Fibroblast of lung (primary cell): ENCODE measurements at places on chromosomes 1 and 21. TPM values are rescaled to one million over a fixed set of nuclear protein-coding genes. Genes with fewer than 3 reads are reported as not detected.

Gene LIN28A
- total RNA-seq = not detected in 2 replicates

Gene CADM3
- 2.1 TPM in 1 of 2 replicates, not detected in the other for total RNA-seq

Gene LRRC38
- total RNA-seq = not detected in 2 replicates

Gene SMIM12
- total RNA-seq = 14.4 and 18.2 TPM in 2 replicates

Gene PROK1
- total RNA-seq = not detected in 2 replicates

Gene LCE2C
- total RNA-seq = not detected in 2 replicates

Gene POU3F1
- under 0.01 TPM in 1 of 2 replicates, not detected in the other for total RNA-seq

- no peak overlapping the region for H3K4me3 ChIP-seq
- no peaks in the 10 kb centered on the region for H3K36me3 ChIP-seq
- H3K27me3 ChIP-seq = no peaks in the 10 kb centered on the region
- H3K27ac ChIP-seq = no peak overlapping the region
- DNase-seq = no peak
- H3K4me1 ChIP-seq = no peaks in the 10 kb centered on the region
These were observed 120.5 kb downstream of the LACTBL1 start for GRCh38 chr1:22852144-22852655.

GRCh38 chr1:105632342-105633196 is 1423.9 kb upstream of the PRMT6 start:
- DNase-seq = no peak
- no peak overlapping the region for H3K27ac ChIP-seq
- no peaks in the 10 kb centered on the region for H3K36me3 ChIP-seq
- H3K27me3 ChIP-seq = no peaks in the 10 kb centered on the region

- no peak overlapping the region for H3K27ac ChIP-seq
- H3K36me3 ChIP-seq = no peaks in the 10 kb centered on the region
- no peak for DNase-seq
- H3K4me3 ChIP-seq = no peak overlapping the region
- no peaks in the 10 kb centered on the region for H3K27me3 ChIP-seq
These were observed 120.1 kb downstream of the USP25 start for GRCh38 chr21:15849927-15850326.

DNA sequence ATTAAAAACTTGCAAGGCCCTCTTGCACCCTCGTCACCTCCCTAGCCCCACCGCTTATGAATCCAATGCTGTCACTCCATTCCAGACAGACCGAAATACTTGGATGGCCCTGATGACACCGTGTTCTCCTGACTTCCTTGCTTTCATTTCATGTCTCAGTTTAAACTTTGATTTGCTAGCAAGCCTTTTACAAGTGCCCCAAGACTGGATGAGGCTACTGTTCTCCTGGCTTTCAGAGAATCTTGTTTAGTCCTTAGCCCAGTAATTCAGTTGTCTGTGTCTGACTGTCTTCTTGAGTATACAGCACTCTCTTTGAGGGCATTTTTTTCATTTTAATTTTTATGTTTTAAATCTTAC is 824 bp upstream of the IFI44L start:
- H3K36me3 ChIP-seq = no peaks in the 10 kb centered on the region
- no peak for DNase-seq
- H3K4me1 ChIP-seq = no peaks in the 10 kb centered on the region
- peak overlapping the region; percentile 33 for H3K27ac ChIP-seq
- no peaks in the 10 kb centered on the region for H3K27me3 ChIP-seq

GRCh38 chr21:40146216-40146837 is 279.1 kb downstream of the PCP4 start:
- no peak overlapping the region for H3K4me3 ChIP-seq
- no peak overlapping the region for H3K27ac ChIP-seq
- no peaks in the 10 kb centered on the region for H3K27me3 ChIP-seq
- DNase-seq = no peak
- H3K4me1 ChIP-seq = no peaks in the 10 kb centered on the region

DNA sequence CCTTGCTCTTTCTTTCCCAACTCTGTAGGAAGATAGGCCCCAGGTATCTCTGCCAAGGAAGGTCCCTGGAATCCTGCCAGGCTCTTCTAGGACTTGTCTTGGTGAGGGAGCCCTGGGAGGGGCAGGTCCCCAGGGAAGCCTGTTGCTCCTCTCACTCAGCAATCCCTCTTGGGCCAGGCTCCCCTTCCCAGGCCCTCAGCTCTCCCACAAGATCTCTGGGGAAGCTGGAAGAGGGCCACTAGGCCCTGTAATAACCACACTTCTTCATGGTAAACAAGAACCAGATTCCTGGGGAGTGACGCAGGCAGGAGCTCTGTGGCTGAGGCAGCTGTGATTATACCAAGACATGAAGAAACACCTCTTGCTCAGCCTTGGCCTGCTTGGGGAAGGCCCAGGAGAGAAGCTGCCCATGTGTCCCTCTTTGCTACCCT is 9.9 kb upstream of the MAPKAPK2 start:
- peak overlapping the region; percentile 81 for H3K27ac ChIP-seq
- DNase-seq = peak; percentile 100
- no peaks in the 10 kb centered on the region for H3K36me3 ChIP-seq
- no peak overlapping the region for H3K4me3 ChIP-seq
- no peaks in the 10 kb centered on the region for H3K27me3 ChIP-seq

- no peak overlapping the region for H3K4me3 ChIP-seq
- no peaks in the 10 kb centered on the region for H3K4me1 ChIP-seq
- no peaks in the 10 kb centered on the region for H3K27me3 ChIP-seq
These were observed 110.7 kb downstream of the SIPA1L2 start for GRCh38 chr1:232519186-232519585.

DNA sequence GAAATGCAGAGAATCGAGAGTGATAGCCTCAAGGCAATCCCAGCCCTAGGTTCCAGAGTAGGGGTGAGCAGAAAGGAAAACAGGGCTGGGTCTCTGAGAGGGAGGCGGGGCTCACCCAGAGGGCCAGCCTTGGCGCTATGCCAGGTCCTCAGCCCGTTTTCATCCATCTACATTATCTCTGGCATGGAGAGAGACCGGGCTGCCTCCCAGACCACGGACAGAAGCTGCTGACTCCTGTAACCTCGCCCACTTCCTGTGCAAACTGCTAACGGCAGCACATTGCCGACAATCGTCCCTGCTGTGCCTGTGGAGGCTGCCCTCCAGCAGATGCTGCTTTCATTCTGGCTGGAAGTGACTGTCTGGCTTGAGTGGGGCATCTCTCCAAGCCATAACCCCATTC is 569.1 kb downstream of the NPHP4 start:
- DNase-seq = no peak
- H3K4me1 ChIP-seq = no peaks in the 10 kb centered on the region
- no peaks in the 10 kb centered on the region for H3K36me3 ChIP-seq
- H3K27me3 ChIP-seq = no peaks in the 10 kb centered on the region

DNA sequence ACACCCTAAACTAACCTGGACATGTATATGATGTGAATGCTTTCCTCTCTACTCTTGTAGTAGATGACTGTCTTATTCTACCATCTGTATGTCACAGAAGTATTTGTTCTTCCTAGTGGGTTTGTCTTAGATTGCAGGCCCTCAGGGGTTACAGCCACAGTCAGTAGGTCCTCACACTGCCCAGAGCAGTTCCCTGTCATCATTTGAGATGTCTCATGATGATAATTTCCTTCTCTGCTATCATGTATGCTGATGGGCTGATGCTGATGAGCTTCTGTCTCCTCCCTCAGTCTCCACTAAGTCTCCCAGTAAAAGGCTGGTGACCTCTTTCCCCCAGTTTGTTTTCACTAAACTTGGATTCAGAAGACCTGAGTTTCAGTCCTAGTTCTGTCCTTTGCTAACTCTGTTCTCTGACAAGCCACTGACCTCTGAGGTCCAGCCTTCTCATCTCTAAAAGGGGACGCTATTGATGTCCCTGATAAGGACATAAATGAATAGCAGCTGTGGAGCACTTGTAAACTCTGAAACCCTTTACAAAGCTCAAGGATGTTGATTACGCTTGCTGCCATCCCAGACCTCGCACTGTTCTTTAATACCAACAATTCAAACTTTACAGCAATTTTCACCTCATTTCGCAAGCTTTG is 3.1 kb upstream of the ETV3 start:
- peaks cover 7% of the 10 kb centered on the region for H3K27me3 ChIP-seq
- H3K36me3 ChIP-seq = no peaks in the 10 kb centered on the region
- H3K4me3 ChIP-seq = no peak overlapping the region
- no peak for DNase-seq
- H3K27ac ChIP-seq = no peak overlapping the region

GRCh38 chr1:170174395-170174794 is 28.6 kb downstream of the NTMT2 start:
- no peaks in the 10 kb centered on the region for H3K27me3 ChIP-seq
- H3K27ac ChIP-seq = no peak overlapping the region
- no peaks in the 10 kb centered on the region for H3K4me1 ChIP-seq
- no peaks in the 10 kb centered on the region for H3K36me3 ChIP-seq
- no peak overlapping the region for H3K4me3 ChIP-seq

- no peak overlapping the region for H3K4me3 ChIP-seq
- no peaks in the 10 kb centered on the region for H3K4me1 ChIP-seq
- no peaks in the 10 kb centered on the region for H3K36me3 ChIP-seq
- peak; percentile 79 for DNase-seq
- H3K27me3 ChIP-seq = no peaks in the 10 kb centered on the region
These were observed 37.7 kb upstream of the KCNJ15 start for GRCh38 chr21:38219049-38219628.

DNA sequence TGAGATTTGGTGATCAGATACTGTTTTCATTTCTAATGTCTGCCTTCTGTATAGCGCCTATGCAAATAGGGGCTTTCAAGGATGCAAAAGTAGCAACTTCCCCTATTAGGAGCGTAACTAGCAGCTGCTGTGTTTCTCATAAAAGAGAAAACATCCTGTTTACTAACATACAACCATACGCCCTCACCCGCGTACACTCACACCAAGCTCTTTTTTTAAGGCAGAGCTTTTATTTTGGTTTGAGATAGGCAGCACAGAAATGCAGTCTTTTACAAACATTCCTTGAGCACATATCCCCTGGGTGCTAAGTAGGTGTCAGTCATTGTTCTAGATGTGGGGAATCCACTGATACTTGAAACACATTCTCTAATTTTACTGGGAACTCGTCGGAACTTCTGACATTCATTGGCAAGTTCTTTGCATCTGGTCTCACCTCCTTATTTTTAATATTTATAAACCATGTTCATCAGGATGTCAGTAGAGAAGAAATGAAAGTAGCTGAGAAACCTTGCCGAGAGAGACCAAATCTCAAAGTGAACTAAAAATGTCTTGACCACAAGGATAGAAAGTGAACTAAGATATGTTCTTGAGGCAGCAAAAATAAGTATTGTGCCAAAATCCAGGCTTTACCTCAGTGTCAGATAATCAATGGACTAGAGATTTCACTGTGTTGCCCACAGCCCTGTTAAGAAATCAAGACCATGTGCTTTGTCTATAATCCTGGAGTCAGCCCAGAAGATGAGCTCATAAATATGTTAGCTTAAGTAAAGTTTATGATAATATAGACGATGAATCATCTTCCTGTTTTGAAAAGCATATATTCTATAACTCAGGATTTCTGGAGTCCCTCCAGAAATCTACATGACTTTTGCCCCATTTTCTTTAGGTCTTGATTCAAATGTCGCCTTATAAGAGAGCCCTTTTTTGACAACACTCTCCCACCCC is 350.9 kb downstream of the ST6GALNAC3 start:
- DNase-seq = peak; percentile 93
- H3K36me3 ChIP-seq = no peaks in the 10 kb centered on the region
- no peaks in the 10 kb centered on the region for H3K4me1 ChIP-seq

DNA sequence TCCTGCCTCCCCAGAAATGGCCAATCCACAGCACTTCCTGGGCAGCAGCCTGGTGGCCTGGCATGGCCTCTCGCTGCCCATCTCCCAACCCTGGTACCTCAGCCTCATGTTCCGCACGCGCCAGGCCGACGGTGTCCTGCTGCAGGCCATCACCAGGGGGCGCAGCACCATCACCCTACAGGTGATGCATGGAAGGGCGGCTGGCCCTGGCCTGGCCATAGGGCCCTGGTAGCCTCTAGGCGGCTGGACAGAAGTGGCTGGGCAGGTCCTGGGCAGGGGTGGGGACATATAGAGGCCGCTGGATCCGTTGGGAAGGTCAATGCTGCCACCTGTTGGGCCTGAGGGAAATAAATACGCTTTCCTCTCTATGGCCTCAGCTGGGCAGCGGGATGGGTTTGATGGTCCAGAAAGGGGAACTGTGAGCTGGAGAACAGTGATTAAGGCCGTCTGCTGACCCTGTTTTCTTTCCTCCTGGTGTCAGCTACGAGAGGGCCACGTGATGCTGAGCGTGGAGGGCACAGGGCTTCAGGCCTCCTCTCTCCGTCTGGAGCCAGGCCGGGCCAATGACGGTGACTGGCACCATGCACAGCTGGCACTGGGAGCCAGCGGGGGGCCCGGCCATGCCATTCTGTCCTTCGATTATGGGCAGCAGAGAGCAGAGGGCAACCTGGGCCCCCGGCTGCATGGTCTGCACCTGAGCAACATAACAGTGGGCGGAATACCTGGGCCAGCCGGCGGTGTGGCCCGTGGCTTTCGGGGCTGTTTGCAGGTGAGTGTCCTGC is 14.4 kb downstream of the CELSR2 start:
- peak; percentile 89 for DNase-seq
- no peaks in the 10 kb centered on the region for H3K4me1 ChIP-seq
- no peak overlapping the region for H3K4me3 ChIP-seq
- H3K36me3 ChIP-seq = no peaks in the 10 kb centered on the region
- H3K27me3 ChIP-seq = no peaks in the 10 kb centered on the region

DNA sequence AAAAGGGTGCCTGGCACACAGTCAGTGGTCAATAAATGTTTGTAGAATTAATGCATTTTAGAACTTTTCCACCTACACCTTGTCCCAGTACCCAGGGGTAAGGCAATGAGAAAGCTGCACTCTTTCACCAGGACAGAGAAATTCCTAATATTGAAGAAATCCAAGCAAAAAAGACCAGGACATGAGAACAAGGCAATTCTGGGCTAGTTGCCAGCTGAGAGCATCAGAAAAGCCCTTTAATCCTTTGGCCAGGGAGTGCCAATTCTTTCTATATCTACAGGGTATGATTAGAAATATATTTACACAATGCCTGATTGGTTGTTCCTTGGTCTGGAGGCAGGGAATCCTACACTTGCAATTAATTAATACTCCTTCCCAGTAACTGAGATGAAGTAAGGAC is 492.4 kb upstream of the NFIA start:
- H3K27ac ChIP-seq = no peak overlapping the region
- H3K27me3 ChIP-seq = no peaks in the 10 kb centered on the region
- H3K4me3 ChIP-seq = no peak overlapping the region
- peak; percentile 16 for DNase-seq

DNA sequence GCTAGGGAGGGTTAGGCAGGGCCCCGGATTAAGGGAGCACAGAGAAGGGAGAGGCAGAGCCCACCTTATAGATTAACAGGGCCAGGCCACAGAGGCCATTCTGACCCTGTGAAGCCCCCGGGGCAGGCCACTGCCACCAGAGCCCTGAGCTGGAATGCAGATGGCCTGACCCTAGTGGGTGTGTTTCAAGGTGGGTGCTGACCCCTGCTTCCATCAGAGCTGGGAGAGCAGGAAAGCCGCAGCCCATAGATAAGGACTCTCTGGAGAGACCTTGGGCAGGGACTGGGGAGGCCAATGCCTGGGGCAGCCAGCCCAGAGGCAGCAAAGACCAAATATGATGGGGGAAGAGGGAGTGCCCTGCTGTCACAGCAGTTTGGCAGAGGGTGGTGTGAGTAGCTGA is 35.9 kb downstream of the NCMAP start:
- no peak overlapping the region for H3K4me3 ChIP-seq
- no peak for DNase-seq
- peaks cover 4% of the 10 kb centered on the region for H3K27me3 ChIP-seq

GRCh38 chr1:116762781-116763115 is 8.5 kb downstream of the CD2 start:
- no peaks in the 10 kb centered on the region for H3K36me3 ChIP-seq
- no peak overlapping the region for H3K4me3 ChIP-seq
- no peaks in the 10 kb centered on the region for H3K27me3 ChIP-seq
- H3K4me1 ChIP-seq = no peaks in the 10 kb centered on the region
- no peak for DNase-seq

GRCh38 chr1:186139115-186139514 is 235.9 kb downstream of the TPR start:
- no peaks in the 10 kb centered on the region for H3K36me3 ChIP-seq
- H3K27me3 ChIP-seq = no peaks in the 10 kb centered on the region
- H3K4me1 ChIP-seq = peaks cover 2% of the 10 kb centered on the region
- H3K4me3 ChIP-seq = no peak overlapping the region
- no peak overlapping the region for H3K27ac ChIP-seq
